ENCODE measurements at places on chromosomes 2 and 18.

DNA sequence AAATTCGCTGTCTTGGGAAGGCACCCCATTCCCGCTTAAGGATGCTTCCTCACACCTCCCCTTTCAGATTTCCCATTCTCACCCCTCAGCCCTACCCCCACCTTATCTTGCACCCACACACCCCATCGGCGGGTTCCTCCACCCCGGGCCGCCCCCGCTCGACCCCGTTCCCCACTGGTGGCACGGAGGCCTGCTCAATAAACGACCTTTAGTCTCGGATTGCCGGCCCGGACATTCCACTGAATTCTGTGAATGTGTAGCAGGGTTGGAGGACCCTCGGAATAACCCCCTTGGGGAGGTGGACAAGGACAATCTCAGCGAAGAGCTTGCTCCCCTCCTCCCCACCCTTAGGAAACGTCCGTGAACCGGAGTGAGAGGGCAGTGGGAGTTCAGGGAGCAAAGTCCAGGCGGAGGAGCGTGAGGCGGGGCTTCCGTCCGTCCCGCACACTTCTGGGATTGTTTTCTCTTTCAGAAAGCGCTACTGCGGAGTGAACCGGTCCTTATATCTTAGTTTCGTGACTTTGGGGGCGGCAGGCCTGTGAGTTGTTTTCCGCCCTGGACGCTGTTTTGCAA lies 2.8 kb upstream of the LBX2 start:
- no peak for DNase-seq

DNA sequence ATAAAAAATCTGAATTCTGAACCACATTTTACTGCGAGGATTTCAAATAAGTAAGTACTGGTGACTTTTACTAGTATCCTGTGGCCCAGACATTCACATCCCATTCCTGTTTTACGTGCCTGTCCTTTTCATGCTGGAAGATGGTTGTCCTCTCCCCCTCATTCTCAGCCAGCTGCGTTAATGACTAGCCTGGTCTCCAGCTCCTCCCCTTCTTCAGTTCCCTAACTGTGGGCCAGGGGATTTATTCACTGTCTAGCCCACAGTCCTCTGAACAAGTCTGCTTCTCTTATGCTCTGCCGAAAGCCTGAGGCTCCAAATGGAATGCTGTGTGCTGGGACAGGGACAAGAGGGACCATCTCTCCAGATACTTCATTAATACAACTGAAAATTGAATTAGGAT lies 373.9 kb downstream of the PTPRM start:
- no peak for DNase-seq

GRCh38 chr2:69810550-69810949 lies 18.9 kb upstream of the GMCL1 start:
- DNase-seq, result no peak

- no peak for DNase-seq
These were observed 47.5 kb downstream of the KCNIP3 start for GRCh38 chr2:95344656-95345055.

DNA sequence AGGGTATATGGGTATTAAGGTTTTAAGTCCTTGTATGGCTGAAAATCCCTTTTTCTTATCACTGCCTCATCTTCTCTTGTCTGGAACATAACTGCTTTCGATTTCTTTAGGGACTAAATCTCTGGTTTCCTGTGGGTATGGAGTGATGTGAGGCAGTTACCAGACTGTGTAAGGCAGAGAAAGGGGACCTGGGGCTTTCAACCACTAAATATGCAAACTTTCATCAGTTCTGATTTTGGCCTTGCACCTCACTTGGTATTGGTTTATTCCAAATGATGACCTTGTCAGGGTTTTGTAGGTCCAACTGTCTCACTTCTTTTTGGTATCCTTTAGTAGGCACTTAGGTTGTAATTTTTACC lies 9.3 kb downstream of the MAP4K4 start:
- no peak for DNase-seq

GRCh38 chr18:44602845-44603244 lies 77.8 kb upstream of the SETBP1 start:
- DNase-seq, result no peak

- DNase-seq, result no peak
These were observed 91.6 kb downstream of the ASB1 start for GRCh38 chr2:238518172-238518820.

DNA sequence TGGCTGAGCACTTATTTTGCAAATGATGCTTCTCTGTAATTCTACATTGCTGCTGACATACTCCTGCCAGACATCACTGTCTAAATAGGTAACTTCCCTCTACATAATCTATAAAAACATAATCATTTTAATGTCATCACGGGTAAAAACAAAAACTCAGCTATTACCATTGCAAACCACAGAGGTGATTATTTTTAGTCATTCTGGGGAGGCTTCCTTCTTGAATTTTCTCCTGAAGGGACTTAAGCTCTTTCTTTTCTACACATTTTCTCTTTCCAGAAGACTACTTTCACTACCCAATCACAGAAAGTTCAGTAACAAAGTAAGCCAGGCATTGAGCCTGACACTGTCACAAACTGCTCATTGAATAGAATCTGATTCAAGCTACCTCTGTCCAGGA lies 40.4 kb upstream of the NFU1 start:
- no peak for DNase-seq

GRCh38 chr2:85170938-85171475 lies 37.8 kb downstream of the TCF7L1 start:
- no peak for DNase-seq

DNA sequence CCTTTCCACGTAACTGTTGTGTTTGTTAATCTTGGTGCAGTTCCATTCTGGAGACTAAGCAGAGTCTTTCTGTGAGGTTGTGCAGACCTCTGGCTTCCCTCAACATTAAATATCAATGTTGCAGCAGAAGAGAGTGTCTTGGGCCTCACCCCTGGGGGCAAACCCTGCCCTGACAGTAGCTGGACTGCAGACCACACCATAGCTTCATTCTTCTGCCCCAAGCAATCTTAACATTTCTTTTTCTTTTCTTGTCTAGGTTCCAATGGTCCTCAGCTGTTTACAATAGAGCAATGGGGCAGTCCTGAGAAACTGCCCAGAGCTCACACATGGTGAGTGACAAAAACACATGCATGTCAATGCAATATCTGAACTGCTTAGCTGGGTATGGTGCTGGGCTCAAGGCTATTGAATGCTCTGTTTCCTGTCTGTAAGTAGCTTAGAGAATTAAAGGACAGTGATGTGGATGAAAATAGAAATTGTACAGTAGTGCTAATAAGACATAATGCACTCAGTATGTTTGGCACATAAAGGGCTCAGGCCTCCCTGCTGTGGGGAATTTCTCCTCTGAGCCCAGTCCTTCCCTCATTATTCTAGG lies 237.6 kb downstream of the ALPK2 start:
- DNase-seq, result no peak

DNA sequence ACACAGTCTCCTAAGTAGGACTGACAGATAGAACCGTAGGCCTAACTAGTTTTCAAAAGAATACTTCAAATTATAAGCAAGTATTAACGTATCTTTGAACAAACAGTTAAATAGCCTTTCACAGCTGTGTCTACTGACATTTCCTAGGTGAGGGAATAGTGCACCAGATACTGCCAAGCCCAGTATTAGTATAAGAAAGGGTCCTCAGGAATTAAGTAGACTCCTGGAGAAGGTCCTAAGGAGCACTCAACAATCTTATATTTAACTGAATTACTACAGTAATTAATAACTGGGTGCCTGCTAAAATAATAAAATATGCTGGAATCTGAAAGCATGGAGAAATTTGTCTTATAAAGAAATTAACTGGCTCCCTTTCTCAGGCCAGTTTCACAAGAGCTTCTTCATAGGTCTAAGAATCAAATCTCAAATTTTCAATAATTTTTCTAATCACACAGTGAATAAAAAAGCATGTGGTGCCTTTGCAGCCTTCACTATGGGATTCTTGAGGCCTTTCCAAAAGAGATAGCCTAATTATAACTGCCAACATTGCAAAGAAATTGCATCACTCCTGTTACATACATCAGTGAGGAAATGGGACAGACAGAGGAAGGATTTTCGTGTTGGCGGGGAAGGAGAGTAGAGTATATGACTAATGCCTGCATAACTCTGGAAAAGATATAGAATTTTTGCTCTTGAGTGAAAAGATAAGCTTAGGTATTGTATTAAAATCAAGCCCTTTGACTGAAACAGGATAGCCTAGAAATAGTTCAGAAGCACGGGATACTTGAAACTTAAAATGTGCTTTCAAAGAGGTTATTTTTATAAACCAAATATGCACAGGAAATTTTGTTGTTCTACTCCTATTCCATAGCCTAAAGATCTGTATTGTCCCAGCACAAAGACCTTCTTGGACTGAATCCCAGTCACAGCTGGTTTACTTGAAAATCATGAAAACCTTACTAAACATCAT lies 228.6 kb upstream of the STK17B start:
- DNase-seq, result no peak

DNA sequence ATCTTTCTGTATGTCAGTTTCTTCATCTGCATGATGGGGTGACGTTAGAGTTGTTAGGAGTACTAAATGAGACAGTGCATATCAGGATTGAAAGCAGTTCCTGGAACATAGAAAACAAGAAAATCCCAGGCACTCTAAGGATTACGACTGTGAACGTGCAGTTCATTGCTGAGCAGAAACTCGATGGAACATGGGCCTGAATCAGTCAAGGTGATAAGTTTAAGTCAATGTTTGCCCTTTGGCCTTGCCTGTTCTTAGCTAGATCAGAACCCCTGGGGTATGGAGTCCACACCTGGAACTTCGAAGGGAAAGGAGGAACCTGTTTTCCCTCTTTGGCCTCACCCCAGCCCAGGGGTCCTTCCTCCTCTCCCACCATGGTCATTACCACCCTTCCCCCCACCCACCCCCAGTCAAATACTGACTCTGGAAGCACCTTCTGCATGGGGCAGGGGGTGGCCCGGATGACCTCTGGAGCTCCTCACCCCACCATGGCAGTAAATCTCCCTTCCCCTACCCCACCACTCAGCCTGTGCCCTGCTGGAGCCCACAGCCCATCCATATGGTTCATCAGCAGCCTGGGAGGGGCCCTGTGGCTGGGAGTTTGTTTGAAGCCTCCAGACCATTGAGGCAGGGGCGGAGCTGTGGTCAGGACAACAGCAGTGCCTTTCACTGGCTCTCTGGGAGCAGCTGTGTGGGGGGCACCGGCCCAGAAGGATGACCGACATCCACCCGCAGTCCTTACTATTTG lies 164.1 kb downstream of the SMAD7 start:
- no peak for DNase-seq

DNA sequence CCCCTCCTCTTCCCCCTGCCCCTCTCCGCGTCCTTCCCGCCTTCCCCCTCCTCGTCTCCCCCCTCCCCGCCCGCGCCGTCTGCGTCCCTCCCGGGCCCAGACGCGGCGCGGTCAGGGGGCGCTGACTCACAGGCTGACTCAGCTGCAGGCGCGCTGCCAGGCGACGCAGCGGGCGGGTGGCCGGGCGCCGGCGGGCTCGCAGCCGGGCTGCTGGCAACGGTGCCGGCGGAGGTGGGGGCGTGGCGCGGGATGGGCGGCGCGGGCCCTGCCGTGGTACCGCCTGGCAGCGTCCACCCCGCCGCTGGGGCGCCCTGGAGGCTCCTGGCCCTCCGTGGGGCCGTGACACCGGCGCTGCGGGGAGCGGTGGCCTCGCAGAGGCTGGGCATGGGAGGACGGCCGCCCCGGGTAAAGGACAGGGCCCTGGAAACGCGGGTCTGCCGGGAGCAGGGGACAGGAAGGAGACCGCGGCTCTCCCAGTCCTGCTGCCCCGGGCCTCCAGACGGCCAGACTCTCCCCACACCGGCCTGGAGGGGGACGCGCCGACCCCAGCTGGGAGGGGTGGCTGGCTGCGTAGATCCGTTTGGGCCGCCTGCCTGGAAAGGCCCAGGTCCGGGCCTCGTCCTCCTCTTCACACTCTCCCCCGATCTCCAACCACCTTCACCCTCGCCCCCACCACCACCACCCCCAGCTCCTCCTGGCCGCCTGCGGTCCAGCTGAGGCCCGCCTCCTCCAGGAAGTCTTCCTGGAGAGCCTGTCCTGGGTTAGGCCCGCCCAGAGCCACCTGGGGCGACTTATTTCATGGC lies 10.0 kb upstream of the PROC start:
- DNase-seq, result peak; percentile 91

- DNase-seq, result no peak
These were observed 26.4 kb downstream of the CAPN13 start for GRCh38 chr2:30780776-30781330.
